ENCODE measurements at places on chromosomes 12 and 14. TPM values are rescaled to one million over a fixed set of nuclear protein-coding genes. Genes with fewer than 3 reads are reported as not detected.

The VSIG10 gene
- total RNA-seq = 11.1 TPM

The VWF gene
- 1.4 TPM for total RNA-seq

The CCDC38 gene
- not detected for total RNA-seq

The C12orf42 gene
- total RNA-seq = not detected

The ADGRD1 gene
- total RNA-seq = 22.3 TPM

The SIX4 gene
- 16.3 TPM for total RNA-seq

The RACGAP1 gene
- total RNA-seq = 18.6 TPM

The APOF gene
- total RNA-seq = not detected

The CCDC184 gene
- 1.1 TPM for total RNA-seq

The IQSEC3 gene
- total RNA-seq = 0.41 TPM

The FAM186B gene
- 2.7 TPM for total RNA-seq

The SMARCC2 gene
- total RNA-seq = 69.4 TPM

The NUAK1 gene
- total RNA-seq = 3.0 TPM

The AQP5 gene
- total RNA-seq = 2.4 TPM

The DHH gene
- total RNA-seq = 0.41 TPM

The ASIC1 gene
- total RNA-seq = 4.9 TPM

The REC8 gene
- total RNA-seq = 1.9 TPM

The STAB2 gene
- total RNA-seq = 0.08 TPM

The ESR2 gene
- 0.16 TPM for total RNA-seq

The LALBA gene
- total RNA-seq = not detected

The CACNB3 gene
- total RNA-seq = 16.1 TPM

The CLEC12A gene
- not detected for total RNA-seq

The LRFN5 gene
- total RNA-seq = 12.1 TPM

The FOXG1 gene
- total RNA-seq = not detected

The SLC25A47 gene
- not detected for total RNA-seq

The TESPA1 gene
- not detected for total RNA-seq

The ISM2 gene
- 0.09 TPM for total RNA-seq

The KERA gene
- not detected for total RNA-seq

The PALS1 gene
- 23.6 TPM for total RNA-seq

The RPGRIP1 gene
- not detected for total RNA-seq

All from fibroblast of the aortic adventitia (primary cell).